ENCODE measurements at places on chromosomes 7 and 10. TPM values are rescaled to one million over a fixed set of nuclear protein-coding genes. Genes with fewer than 3 reads are reported as not detected.

Gene JAKMIP3
- under 0.01 TPM for total RNA-seq

Gene CYP2C8
- 0.07 TPM for total RNA-seq

Gene RNF32
- total RNA-seq = 0.36 TPM

Gene TMEM184A
- 2.2 TPM for total RNA-seq

Gene NEURL1
- total RNA-seq = 1.3 TPM

Gene VAX1
- not detected for total RNA-seq

Gene DNAAF5
- total RNA-seq = 83.6 TPM

Gene CYP2E1
- 0.17 TPM for total RNA-seq

Gene HOXA9
- total RNA-seq = 104 TPM

Gene HOXA7
- 27.9 TPM for total RNA-seq

Gene SPDYE18
- total RNA-seq = 0.23 TPM

Gene TSPAN14
- total RNA-seq = 139 TPM

Gene CYP2C18
- not detected for total RNA-seq

Gene OR2A12
- total RNA-seq = not detected

Gene NSMCE4A
- 72.9 TPM for total RNA-seq

Gene CASP7
- total RNA-seq = 29.0 TPM

Gene NAT16
- total RNA-seq = 0.12 TPM

Gene APBB1IP
- total RNA-seq = 1.6 TPM
